Kidney (tissue), 22 donors: ENCODE measurements at places on chromosomes 13 and 19. TPM values are rescaled to one million over a fixed set of nuclear protein-coding genes. Genes with fewer than 3 reads are reported as not detected.
A peak's percentile ranks its signal among the peaks of the same experiment; 100 is the strongest.

Gene C13orf46
- 1.1 TPM for total RNA-seq

- DNase-seq = no peak
Observed at GRCh38 chr13:79528356-79528755, 47.4 kb downstream of the NDFIP2 start.

DNA sequence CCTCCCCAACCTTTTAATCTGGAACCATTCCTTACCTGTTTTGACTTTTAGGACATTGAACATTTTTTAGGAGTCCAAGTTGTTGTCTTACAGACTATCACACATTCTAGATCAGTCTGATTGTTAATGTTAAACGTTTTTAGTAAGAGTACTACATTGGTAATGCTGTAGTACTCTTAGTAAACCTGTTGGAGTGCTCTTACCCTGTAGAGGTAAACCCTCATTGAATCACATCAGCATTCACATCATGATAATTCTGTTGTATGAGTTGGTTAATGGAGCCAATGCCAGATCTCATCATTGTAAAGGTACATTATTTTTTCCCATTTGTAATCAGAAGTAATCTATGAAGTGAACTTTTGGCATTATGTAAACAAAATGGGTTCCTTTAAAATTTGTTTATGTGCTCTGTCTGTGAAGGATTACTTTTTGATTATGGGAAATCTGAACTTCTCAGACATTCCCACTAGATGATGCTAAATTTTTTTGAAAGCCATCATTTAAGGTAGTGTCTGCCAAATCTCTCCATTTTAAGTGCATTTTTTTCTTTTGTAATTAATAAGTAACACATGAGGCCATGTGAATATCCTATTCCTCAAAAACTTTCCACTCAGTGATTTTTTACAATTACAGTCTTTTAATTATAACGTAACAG lies 55.2 kb downstream of the VWA8 start:
- DNase-seq = no peak

Gene KLK7
- 1.0 TPM for total RNA-seq

- peak; percentile 61 for DNase-seq
Observed at GRCh38 chr19:3479177-3479833, 1.0 kb downstream of the SMIM24 start.

Gene CA11
- total RNA-seq = 11.6 TPM
